ENCODE measurements at places on chromosomes 2 and 18.
A peak's percentile ranks its signal among the peaks of the same experiment; 100 is the strongest.

DNA sequence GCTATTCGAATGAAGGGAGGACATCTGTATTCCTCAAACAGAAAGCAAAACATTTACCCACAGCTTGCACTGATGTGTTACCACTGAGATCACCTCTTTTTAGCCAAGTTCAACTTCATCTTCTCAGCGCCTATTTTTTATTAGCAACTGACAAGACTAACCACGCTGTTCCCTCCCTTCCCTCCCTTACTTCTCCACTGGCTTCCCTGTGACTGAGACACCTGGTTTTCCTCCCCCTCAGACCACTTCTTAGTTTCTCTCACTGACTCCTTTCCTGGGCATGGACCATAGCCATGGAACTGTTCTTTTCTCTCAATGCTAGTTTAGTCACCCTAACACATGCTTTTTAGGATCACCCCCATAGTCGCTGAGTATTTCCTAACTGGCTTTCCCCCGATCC, 3.3 kb downstream of the L3MBTL4 start:
- no peak for DNase-seq

GRCh38 chr2:104745846-104746245, 108.1 kb upstream of the POU3F3 start:
- DNase-seq, result no peak

DNA sequence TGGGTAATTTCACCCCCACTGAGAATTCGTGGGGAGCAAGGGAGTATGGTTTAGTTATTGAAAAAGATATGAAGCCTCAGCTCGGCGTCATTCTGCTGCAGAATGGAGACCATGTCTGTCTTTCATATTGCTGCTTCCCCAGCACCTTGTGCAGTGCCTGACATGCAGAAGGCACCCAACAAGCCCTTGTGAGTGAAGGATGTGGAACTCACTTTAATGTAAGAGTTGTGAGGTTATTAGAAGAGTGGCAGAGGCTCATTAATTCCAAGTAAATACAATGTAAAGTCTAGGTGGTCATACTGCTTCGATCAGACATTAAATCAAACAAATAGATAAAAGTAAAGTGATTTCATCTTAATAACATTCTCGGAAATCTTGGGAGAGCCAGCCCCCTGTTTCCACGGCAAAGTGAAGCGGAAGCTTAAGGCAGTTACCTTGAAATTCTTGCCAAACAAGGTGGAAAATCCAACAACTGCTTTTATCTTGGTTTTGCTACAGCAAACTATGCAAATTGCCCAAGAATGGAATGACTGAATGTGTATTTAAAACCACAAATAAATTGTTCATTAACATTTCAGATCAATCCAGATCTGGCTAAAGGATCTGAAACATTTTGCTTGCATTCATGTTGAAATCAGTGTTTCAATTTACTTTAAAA, 9.6 kb downstream of the CFAP221 start:
- DNase-seq, result no peak

DNA sequence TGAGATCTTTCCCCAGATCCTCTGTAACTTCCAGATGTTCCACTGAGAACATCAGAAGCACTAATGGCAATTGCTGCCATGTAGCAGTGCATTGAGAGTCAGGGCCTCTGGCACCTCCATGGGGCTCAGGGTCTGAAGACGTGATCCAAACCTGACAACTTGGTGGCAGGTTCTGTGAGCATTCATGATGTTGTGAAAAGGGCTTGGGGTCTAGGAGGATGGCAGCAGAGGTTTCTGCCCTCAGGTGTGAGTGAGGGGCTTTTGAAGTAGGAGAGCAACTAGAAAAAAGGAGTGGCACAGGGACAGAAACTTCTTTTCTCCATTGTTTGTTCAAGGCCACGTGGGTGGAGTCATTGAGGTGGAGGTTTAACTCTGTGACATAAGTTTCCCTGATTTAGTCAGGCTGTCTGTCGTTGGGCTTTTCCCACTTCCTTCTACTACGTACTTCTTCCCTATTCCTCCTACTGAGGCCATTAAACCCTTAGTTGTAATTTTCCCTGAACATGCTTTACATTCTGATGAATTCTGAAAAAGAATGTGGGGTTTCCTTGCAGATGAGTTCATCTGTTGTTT, 13.1 kb downstream of the CFLAR start:
- peak; percentile 57 for DNase-seq

- DNase-seq, result no peak
These were observed 61.9 kb downstream of the ZNF516 start for GRCh38 chr18:76432970-76433767.

DNA sequence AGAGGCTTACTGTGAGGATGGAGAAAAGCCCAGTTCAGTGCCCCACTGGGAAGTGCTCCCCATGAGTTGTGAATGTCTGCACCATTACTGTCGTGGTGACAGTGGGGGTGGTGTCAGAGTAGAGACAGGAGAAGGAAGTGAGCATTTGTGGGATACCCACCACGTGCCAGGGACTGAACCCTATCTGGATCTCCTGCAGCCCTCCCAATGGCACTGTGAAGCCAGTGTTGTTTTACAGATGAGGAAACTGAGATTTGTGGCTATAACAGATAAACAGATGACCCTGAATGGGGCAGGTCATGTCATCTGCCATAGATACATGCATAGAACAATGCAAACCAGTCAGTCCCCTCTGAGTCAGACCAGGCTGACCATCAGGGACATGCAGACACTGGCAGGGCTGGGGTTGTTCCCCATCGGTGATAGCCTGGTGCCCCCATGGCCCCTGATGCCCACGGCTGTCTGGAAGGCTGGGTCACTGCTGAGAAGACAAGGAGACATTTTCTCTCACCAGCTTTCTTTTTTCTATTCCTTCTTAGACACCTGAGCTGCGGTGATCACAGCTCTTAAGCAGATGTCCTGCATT, 60.8 kb downstream of the EMILIN2 start:
- peak; percentile 40 for DNase-seq

- DNase-seq, result peak; percentile 13
These were observed 35.8 kb upstream of the ASPRV1 start for GRCh38 chr2:69997015-69997830.

- no peak for DNase-seq
These were observed 602.2 kb downstream of the GALR1 start for GRCh38 chr18:77851802-77852201.

DNA sequence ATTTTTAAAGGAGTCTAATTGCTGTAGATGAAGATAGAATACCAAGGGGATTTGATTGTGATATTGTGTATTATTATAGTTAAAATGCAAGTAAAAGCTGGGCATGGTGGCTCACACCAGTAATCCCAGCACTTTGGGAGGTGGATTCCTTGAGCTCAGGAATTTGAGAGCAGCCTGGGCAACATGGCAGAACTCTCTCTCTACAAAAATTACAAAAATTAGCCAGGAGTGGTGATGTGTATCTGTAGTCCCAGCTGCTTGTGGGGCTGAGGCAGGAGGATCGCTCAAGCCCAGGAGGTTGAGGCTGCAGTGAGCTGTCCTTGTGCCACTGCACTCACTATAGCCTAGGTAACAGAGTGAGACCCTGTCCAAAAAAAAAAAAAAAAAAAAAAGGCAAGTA, 687.0 kb downstream of the NUP35 start:
- no peak for DNase-seq

GRCh38 chr2:60596411-60596810, 43.0 kb upstream of the BCL11A start:
- no peak for DNase-seq

- DNase-seq, result peak; percentile 72
These were observed 44.8 kb upstream of the KDM3A start for GRCh38 chr2:86396291-86396785.

DNA sequence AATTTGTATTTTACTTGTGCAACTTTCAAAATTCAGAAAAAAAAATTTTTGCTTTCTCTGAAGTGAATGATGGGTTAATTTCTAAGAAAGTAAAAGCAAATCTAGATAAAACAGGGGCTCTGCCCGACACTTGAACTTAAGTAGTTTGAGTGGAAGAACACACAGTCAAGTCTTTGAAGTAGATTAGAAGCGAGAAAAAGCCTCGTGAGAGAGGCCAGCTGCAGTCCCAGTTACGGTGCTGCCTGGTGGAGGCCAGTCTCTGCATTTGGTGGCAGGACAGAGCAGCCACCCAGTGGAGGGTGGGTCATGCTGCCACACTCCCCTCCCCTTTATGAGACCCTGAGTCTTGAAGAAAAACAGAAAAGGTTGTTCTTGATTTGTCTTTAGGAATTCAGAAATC, 81.8 kb downstream of the INPP5D start:
- no peak for DNase-seq

DNA sequence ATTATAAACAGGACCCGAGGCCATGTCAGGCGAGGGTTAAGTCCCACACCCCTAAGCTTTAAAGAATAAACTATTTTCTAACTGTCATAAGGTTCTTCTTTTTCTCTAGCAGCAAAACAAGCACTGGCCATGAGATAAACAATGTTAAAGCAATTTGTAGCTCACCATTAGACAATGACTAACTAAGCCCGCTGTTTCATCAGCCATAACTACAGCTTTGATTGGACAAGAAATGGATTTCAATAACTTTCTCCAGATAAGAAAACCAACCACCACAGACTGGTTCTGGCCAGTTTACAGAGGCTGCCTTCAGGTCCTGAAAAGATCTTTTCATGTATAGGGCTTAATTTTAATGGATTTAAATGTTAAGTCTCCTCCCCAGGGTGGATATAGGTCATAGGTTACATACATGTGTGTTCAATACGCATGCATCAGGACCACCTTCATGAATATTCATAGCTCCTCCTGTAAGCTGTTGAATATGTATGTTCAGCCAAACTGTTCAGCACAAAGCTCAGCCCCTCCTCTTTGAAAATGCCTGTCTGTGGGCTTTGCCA, 108.7 kb upstream of the RAB6C start:
- no peak for DNase-seq

DNA sequence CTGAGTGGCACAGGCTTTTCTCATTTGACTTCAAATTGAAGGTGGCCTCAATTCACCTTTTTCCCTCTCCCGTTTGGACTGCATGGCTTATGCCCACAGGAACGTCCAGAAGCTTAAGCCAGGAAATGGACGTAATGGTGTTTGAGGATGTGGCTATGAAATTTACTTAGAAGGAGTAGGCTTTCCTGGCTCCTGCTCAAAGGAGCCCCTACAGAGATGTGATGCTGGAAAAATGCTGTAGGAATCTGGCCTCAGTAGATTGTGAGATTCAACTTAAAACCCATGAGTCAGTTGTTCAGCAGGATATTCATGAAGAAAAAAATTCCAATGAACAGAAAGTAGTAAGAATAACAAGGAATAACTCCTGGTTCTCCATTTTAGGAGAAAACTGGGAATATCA, 129.0 kb downstream of the ICOS start:
- no peak for DNase-seq

- DNase-seq, result no peak
These were observed 23.4 kb downstream of the METTL21A start for GRCh38 chr2:207601774-207602173.

DNA sequence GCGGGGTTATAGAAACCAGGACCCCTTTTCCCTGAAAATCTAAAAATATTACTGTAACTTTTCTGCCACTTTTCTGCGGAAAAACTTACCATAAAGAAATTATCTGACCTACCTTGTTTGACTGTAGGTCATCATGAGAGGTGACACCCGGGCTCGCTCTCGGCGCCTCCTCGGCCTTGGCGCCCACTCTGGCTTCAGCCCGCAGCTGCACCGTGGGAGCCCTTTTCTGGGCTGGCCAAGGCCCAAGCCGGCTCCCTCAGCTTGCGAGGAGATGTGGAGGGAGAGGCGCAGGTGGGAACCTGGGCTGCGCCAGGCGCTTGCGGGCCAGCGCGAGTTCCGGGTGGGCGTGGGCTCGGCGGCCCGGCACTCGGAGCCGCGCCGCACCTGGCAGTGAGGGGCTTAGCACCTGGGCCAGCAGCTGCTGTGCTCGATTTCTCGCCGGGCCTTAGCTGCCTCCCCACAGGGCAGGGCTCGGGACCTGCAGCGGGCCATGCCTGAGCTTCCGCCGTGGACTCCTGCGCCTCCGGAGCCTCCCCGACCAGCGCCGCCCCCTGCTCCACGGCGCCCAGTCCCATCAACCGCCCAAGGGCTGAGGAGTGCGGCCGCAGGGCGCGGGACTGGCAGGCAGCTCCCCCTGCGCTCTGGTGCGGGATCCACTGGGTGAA, 107.7 kb upstream of the DNAJC10 start:
- no peak for DNase-seq

GRCh38 chr2:207477896-207478295, 51.9 kb upstream of the CREB1 start:
- DNase-seq, result no peak

- no peak for DNase-seq
These were observed 27.7 kb downstream of the LGALSL start for GRCh38 chr2:64481665-64482064.

DNA sequence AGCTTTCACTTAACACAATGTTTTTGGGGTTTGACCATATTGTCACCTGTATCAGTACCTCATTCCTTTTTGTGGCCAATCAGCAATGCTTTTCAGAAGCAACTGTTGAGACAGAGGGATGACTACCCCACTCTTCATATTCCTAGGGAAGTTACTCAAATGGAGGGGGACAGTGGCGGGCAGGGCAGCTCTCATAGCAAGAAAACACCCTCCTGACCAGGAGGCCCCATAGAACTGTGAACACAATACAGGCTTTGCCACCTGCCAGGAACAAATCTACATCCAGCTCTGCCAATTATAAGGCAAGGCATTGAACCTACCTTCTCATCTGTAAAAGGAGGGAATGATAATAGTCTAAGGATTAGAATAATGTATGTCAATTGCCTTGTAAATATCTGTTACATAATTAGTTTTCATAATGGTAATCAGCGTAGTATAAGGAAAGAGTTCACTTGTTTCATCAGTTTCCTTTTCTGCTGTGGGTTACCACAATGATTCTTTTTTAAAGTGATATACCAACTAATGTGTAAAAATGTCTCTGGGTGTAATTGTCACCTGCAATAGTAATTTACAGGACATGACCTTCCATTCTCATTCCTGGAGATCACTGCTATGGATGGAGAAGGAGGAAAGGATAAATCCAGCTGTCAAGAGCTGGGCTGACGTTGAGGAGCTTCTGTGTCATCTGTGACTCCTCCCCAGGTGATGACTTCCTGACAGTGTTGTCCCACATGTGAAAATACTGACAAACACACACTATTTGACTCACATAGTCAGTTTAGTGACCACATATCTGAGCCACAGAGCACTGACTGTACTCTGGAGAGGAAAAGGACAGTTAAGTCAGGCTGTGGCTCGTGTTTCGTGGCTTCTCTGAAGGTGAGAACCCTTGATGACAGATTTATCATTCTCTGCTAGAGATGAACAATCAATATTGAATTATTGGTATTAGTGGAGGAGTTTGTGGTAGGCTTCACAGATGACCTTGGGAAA, 13.5 kb downstream of the ALPK2 start:
- DNase-seq, result no peak

DNA sequence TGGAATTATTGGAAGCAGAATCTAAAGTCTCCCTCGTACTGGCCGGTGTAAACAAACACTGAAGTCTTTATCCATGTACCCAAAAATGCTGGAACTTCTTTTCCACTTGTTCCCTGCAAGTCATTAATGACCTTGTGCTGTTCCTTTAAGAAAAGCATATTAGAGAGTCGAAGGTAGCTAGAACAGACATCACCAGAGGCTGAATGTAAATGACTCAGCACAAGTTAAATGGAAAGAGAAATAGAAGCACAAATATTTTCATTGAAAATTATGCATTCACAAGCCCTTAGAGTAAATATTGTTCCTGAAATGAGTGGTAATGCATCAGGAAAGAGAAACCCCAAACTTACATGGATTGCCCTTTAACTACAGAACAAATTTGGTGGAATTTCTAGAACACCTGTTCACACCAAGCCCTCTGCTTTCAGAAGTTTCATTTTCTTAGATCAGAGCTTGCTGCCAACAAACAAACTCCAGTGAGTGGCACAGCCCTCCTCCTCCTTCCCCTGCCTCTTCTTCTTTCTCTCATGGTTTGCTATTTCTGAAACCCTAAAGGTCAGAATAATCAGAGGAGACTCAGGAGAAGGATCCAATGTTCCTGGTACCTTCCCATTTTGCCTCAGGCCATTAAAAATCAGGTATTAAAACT, 264.3 kb downstream of the TXNL1 start:
- no peak for DNase-seq

GRCh38 chr18:49988733-49989132, 175.4 kb upstream of the ACAA2 start:
- DNase-seq, result no peak

All from Kasumi-1 (cell line).